Activated CD4-positive, alpha-beta T cell treated with anti-CD3 and anti-CD28 coated beads, Interleukin-2, amount 10 ng/mL, durations not matched to agents 7 days and 5 days (primary cell): ENCODE measurements at places on chromosomes 5 and 9. TPM values are rescaled to one million over a fixed set of nuclear protein-coding genes. Genes with fewer than 3 reads are reported as not detected.

EEIG1 gene
- 477 TPM for total RNA-seq

DDX46 gene
- 70.0 TPM for total RNA-seq

DNA sequence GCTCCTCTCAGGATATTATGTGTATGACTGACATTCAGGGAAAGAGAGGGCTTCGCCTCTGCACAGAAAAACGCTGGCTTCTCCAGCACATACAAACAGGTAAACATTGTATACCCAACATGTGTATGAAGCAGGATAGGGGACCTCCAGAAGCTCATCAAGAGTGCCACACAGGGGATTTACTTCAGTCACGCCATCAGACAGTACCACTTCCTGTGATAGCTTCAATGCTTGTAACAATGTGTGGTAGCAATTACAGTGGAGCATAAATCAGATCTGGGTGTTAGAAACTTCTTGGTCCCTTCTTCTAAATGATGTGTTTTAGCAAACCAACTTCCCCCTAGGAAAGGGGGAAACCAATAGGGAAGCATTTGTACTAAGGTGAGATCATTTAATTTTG lies 160.8 kb downstream of the TSSK1B start:
- DNase-seq = peak; percentile 7
- no peaks in the 10 kb centered on the region for H3K36me3 ChIP-seq
- peaks cover 12% of the 10 kb centered on the region for H3K4me1 ChIP-seq
- H3K27me3 ChIP-seq = peaks cover 3% of the 10 kb centered on the region

GRCh38 chr5:108315829-108316228 lies 66.1 kb downstream of the FBXL17 start:
- no peaks in the 10 kb centered on the region for H3K4me1 ChIP-seq
- H3K4me3 ChIP-seq = no peak overlapping the region
- no peak overlapping the region for H3K27ac ChIP-seq
- DNase-seq = no peak

DNA sequence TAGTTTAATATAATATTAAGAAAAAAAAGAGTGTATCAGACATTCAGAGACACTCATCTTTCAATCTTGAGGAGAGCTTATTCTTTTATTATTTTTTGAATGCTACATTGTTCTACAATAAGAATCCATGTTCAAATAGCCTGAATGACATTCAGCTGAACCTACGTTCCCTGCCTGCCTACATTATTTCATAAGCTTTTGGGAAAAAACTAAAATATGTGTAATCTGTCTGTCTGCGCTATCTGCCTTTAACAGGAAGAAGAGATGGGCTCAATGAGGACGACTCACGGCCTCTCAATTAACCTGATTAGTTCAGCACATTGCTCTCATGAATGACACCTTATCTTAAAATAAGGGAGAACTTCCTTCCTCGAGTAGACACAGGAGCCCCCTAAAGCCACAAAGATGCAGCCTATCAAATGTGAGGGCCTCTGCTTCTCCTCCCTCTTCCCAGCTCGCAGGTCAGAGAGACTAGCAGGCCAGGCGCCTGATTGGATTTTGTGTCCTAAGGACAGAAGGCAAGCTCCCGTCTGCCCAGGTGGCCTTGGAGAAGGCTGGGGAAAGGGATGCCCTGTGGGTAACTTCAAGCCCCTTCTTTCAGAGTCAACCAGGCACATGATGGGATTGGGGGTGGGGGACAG lies 37.8 kb downstream of the EBF1 start:
- no peak overlapping the region for H3K4me3 ChIP-seq
- H3K4me1 ChIP-seq = peaks cover 10% of the 10 kb centered on the region
- no peak overlapping the region for H3K27ac ChIP-seq
- peaks cover 27% of the 10 kb centered on the region for H3K27me3 ChIP-seq
- DNase-seq = no peak

DNA sequence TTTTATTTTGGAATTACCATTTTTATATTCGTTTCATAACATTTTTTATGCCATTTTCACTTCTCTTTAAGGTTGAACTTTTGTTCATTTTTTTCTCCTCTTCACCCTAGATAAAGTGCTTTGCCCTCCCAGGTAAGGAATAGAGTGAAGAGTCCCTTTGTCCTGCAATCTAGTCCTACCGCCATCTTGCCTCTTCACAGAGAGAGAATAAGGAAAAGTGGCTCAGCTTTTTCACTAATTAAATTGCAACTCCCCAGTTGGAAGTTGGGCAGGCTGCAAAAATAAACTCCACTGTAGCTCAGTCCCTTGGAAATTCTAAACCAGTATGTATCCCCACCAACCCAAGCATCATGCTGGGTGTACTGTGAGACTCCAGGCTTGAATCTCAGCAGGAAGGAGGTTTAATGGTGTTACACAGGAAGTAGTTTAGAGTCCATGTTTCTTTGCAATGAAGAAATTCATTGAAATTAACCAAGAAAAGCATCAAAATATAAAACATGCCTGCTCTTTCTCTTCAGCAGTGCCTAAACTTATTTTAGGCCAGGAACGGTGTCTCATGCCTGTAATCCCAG lies 60.3 kb upstream of the PCSK1 start:
- peaks cover 11% of the 10 kb centered on the region for H3K27me3 ChIP-seq
- no peaks in the 10 kb centered on the region for H3K36me3 ChIP-seq
- H3K4me1 ChIP-seq = no peaks in the 10 kb centered on the region
- H3K4me3 ChIP-seq = no peak overlapping the region

GRCh38 chr5:73539730-73540129 lies 25.7 kb downstream of the ANKRA2 start:
- H3K4me3 ChIP-seq = no peak overlapping the region
- H3K4me1 ChIP-seq = peaks cover 15% of the 10 kb centered on the region
- no peak for DNase-seq
- no peak overlapping the region for H3K27ac ChIP-seq
